ENCODE measurements at places on chromosomes 5 and 9.

DNA sequence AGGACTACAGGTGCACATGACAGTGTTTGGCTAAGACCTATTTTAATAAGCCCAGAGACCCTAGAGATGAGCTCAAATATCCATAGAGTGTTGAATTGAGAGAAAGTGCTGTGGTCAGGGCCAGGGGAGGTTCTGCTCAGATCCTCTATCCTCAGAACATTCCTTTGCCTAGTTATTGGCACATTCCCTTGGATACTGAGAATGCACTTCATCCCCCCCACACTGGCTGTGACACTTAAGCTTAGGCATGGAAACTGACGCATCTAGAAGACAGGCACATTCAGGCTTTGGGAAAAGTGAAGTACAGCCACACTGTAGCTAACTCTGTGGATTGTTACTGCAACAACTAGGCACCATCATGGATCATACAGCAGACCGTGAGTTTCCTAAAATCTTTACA lies 27.1 kb upstream of the RASGRF2 start:
- no peak for DNase-seq

GRCh38 chr5:9351546-9351945 lies 194.3 kb downstream of the SEMA5A start:
- no peak for DNase-seq

- DNase-seq = no peak
These were observed 353.2 kb downstream of the CWC27 start for GRCh38 chr5:65121880-65122436.

- no peak for DNase-seq
These were observed 251.1 kb downstream of the EBF1 start for GRCh38 chr5:158848634-158849033.

- no peak for DNase-seq
These were observed at the start of gene TMEM171 for GRCh38 chr5:73120222-73121118. TMEM171 (plus strand) TSS chr5:73120575; CDS start chr5:73123374, 2,799 bp downstream.

DNA sequence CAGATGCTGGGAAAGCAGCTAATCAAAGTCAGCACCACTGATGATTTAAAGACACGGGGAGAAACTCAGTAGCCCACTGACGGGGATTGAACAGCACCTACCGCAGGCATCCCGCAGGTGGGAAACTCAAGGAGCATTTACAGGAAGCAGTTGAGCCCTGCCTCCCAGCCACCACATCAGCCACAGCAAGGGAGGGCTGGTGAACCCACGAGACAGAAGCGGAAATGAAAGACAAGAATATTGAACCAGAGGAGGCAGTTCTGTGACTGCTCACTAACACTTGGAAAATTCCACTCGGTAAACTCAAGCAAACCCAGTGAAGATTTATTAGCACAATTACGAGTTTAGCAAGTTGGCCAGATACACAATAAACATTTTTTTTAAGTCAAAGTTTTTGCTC lies 10.6 kb upstream of the FAM163B start:
- DNase-seq = no peak

DNA sequence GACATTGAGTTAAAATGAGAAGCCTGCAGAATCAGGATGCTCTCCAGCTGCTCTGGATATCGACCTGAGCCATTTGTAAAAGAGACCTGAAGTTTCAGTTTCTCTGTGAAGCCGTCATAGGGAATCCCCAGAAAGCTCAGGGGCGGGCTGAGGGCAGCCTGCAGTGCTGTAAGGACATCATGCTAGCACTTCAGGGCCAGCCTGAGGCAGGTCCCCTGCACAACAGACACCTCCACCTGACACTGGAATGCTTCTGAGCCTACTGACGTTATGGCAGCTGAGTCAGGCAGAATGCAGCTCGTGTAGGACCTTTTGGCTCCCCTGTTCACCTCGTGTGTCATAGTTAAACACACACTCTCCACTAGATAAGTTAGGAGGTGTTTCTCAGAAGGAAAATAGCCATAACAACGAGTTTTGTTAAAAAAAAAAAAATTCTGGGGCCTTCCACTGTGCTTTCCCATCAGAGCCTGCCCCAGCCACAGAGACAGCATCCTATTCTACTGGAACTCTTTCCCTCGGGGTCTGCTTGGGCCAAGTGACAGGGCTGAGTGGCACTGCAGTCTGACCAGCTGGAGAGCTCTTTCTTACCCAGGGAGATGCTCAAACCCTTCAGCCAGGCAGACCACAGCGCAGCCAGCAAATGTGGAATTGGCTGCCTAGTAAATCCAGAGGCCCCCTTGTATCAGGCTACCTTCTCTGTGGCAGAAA lies 354.9 kb downstream of the DIRAS2 start:
- no peak for DNase-seq

GRCh38 chr5:75473463-75473862 lies 38.0 kb downstream of the CERT1 start:
- DNase-seq = no peak

- DNase-seq = no peak
These were observed 330 bp downstream of the TBC1D2 start for GRCh38 chr9:98255061-98255577.

DNA sequence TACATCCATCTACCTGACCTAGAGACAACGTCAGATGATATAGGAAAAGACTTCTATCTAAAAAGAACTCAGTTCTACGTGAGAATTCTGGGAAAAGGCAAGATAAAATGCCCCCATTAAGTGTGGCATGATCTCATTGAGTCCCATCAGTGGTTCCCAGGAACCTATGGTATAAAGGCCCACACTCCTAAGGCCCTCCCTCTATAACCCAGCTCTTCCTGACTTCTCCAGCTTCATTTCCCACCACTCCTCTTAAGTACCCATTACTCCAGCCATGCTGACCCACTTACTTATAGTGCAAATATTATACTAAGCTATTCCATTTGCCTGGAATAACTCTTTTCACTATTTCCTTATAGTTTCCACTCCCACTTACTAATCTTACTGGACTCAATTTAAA lies 95.4 kb upstream of the NR5A1 start:
- no peak for DNase-seq

- peak; percentile 57 for DNase-seq
These were observed 614.5 kb downstream of the MAT2B start for GRCh38 chr5:164119806-164120447.

DNA sequence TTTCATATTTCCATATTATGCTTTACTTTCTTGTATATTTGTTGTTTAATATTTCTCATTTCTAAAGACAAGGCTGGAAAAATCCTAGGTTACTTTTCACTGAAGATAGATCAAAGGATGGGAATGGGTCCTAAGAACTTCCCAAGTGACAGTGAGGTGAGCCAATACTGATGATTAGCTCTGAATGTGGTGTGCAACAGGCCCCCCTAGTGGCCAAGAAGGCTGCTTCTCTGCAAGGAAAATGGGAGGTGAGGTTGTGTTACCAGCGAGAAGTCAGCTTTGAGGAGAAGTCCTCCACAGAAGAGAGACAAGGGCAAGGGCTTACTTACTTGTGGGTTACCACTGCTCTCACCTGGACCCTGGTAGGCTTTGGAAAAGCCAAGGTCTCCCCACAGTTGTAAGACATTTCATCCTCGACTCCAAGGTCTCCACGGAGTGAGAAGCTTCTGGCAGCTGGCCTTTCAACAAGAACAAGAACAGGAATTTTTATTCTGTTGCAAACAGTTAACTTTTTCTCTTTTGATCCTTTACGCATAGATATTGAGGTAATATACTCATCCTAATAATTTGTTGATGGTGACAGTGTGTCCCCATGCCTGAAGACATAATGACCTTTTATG lies 69.9 kb downstream of the MAMDC2 start:
- peak; percentile 47 for DNase-seq

DNA sequence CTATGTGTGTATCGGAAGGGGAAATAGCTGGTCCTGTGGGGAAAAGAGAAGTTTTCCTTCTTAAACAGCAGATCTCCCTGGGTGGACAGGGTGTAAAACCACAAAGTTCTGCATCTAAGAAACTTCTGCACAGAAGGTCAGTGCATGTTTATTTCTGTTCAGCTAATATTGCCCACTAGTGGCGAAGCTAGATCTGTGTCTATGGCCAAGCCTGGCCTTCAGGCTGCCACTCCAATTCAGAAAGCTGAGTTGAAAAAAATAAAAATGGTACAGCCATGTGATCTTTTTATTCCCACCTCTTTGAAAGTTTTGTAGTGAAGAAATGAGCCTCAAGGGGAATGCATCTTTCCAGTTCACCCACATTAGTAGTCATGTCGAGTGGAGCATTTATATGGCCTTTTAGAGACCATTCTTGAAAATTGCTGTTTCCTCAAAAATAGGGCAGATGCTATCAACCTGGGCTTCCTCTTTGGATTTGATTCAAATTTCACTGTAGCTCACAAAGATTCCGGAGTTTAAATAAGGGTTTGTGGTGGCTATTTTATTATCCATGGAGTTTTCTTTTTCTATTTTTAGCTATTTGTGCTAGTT lies 488.0 kb downstream of the PRELID2 start:
- no peak for DNase-seq

- no peak for DNase-seq
These were observed 69.1 kb downstream of the MYO10 start for GRCh38 chr5:16866795-16867576.

DNA sequence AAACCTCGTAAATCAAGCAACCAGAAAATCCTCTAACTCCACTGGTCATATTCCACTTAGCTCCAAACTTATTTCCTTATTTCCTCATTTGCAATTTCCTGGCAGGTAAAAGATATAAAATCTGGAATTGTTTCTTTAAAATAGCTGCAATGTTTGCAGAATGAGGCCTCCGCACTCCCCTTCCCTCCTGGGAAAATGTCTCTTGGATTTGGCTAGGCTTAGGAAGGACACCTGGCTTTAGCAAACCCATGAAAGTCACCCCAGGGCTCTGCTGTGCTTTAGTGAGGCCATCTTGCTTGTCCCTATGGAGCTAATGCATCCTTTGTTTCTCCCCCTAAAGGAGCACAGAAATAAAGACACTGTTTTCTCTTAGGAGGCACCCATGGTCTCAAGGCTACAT lies 10.5 kb downstream of the ARSB start:
- no peak for DNase-seq

- no peak for DNase-seq
These were observed 6.4 kb downstream of the NOP16 start for GRCh38 chr5:176381979-176382378.

GRCh38 chr5:172178301-172178987 lies 9.6 kb downstream of the STK10 start:
- no peak for DNase-seq

GRCh38 chr9:75013735-75014134 lies 14.4 kb downstream of the CARNMT1 start:
- no peak for DNase-seq

DNA sequence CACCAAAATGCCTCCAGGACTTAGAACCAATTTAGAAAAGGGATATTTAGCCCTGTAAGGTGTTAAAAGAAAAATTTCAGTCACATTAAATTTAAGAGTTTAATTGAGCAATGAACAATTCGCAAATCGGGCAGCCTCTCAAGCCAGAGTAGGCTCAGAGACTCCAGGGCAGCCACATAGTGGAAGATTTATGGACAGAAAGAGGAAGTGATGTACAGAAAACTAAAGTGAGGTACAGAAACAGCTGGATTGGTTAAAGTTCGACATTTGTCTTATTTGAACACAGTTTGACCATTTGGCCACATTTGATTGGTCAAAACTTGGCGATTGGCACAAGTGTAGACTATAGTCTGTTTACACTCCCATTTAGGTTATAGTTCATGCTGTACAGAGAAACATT lies 525.9 kb upstream of the ZNF608 start:
- no peak for DNase-seq

DNA sequence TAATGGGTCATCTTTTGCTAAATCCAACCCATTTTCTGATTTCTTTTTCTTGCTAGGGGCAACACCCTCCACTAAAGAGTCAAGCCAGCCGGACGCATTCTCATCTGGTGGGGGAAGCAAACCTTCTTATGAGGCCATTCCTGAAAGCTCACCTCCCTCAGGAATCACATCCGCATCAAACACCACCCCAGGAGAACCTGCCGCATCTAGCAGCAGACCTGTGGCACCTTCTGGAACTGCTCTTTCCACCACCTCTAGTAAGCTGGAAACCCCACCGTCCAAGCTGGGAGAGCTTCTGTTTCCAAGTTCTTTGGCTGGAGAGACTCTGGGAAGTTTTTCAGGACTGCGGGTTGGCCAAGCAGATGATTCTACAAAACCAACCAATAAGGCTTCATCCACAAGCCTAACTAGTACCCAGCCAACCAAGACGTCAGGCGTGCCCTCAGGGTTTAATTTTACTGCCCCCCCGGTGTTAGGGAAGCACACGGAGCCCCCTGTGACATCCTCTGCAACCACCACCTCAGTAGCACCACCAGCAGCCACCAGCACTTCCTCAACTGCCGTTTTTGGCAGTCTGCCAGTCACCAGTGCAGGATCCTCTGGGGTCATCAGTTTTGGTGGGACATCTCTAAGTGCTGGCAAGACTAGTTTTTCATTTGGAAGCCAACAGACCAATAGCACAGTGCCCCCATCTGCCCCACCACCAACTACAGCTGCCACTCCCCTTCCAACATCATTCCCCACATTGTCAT lies 72.0 kb downstream of the NUP214 start:
- no peak for DNase-seq

DNA sequence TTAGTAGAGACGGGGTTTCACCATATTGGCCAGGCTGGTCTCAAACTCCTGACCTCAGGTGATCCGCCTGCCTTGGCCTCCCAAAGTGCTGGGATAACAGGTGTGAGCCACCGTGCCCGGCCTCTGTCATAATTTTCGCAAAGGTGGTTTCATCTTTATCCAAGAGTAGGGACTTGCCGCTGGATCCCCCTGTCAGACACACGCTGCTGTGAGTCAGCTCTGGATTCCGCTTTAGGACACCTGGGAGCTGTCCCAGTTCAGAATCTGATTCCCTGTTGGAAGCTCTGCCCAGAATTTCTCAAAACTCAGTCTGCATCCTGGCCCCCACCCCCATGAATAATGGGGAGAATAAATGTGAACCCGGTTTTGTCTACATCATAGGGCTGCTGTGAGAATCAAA lies 17.9 kb upstream of the GRHPR start:
- DNase-seq = no peak

DNA sequence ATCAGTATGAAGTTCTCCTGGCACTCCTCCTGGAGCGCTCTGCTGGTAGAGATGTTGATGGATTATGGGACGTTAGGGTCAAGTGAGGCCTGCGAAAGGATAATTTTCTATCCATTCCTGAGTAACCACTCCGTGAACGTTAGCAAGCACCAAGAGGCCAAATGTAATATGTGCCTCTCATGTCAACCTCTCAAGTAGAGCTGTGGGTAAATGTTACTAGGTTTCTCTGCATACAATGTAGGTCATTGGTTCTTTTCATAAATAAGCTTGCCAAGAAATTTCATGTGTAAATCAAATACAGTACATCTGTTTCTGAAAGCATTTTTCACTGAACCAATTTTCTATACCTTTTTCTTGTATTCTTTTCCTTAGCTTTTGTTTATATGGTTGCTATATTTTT lies 126.3 kb downstream of the KDM4C start:
- DNase-seq = no peak

DNA sequence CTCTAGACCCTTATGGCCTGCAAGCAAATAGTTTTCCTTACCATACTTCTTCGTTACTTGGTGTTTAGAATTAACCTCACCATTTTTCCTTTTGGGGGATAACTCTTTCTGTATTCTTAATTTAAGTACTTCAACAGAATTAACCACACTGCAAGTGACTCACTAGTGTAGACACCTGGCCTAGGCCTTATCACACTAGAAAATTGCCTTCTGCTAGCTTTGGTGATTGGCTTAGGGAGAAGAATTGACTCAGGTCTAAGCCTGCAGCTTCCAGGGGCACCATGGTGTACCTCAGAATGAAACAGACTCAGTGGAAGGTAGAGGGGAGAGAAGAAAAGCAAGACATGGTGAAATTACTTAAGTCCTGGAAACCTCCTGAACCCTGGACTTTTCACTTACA lies 112.8 kb upstream of the HMHB1 start:
- DNase-seq = no peak

- DNase-seq = no peak
These were observed 145.4 kb downstream of the NMUR2 start for GRCh38 chr5:152259702-152260101.

- DNase-seq = no peak
These were observed 9.2 kb downstream of the SQSTM1 start for GRCh38 chr5:179829732-179830435.

Measured in iPS DF 19.7 (cell line).